ENCODE measurements at places on chromosomes 12 and 14.
A peak's percentile ranks its signal among the peaks of the same experiment; 100 is the strongest.

- DNase-seq, result no peak
These were observed 29.1 kb downstream of the RECQL start for GRCh38 chr12:21472197-21472823.

GRCh38 chr12:116074686-116075085, 202.8 kb downstream of the MED13L start:
- no peak for DNase-seq

GRCh38 chr14:98614741-98615140, 657.3 kb downstream of the BCL11B start:
- DNase-seq, result no peak

DNA sequence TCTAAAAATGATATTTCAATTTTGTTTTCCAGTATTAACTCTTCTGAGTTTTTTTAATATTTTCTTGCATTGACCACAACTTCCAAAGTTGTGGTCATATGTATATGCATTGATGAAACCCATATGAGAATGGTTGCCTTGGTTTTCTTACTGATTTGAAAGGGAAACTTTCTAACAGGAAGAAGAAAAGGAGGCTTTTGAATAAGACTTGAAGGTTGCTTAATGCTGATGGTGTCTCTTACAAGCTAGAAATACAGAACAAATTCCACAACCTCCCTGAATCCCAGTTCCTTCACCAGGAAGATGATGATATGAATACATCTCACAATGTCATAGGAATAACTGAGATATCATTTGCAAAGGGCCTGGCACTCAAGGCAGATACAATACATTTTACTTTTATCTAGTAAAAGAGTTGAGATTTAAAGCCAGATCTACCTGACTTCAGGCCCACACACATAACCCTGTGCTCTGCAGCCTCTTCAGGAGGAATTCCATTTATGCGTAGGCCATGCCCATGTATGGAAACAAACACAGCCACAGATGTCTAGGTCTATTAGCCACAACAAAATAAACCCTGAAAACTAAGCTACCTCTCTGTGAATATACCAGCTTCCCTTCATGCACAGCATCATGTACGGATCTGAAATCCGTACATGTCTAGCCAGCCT, 165.4 kb upstream of the PLEKHG7 start:
- DNase-seq, result no peak

GRCh38 chr12:130838284-130838950, 633 bp downstream of the STX2 start:
- DNase-seq, result peak; percentile 62

DNA sequence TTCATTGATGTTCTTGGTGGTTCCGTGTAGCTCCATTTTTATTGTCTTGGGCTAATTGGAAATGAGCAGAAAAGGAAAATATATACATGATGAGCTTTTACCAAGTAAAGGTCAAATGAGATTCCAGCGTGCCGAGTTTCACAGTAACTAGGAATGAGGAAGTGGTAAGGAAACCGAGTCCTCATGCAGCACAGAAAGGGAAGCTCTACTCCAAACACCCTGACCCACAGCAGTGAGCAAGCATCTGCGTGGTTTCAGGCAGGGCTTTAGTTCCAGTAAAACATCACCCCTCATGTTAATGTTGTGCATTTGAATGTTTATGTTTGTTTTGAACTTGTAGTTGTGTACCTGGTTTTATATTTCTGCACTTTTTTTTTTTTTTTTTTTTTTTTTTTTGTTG, 208.0 kb downstream of the SLC41A2 start:
- DNase-seq, result no peak

GRCh38 chr14:83909507-83909906, 1620.4 kb upstream of the FLRT2 start:
- DNase-seq, result no peak

DNA sequence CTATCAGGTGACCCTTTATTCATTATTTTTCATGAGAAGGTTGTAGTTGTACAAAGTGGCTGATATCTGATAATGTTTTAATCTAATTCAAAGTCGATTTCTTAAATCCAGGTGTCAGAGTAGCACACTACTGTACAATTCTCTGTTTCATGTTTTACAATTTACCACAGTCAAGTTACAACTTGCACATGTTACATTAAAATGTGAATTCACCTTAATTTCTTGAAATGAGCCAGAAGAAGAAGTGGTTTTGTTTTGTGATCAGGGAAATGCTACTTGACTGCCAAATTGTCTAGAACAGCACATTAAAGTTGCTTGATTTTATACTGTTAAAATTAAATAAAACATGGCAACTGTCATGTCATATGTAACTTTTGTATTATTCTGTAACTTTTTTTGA, 23.2 kb downstream of the LRRK2 start:
- no peak for DNase-seq

DNA sequence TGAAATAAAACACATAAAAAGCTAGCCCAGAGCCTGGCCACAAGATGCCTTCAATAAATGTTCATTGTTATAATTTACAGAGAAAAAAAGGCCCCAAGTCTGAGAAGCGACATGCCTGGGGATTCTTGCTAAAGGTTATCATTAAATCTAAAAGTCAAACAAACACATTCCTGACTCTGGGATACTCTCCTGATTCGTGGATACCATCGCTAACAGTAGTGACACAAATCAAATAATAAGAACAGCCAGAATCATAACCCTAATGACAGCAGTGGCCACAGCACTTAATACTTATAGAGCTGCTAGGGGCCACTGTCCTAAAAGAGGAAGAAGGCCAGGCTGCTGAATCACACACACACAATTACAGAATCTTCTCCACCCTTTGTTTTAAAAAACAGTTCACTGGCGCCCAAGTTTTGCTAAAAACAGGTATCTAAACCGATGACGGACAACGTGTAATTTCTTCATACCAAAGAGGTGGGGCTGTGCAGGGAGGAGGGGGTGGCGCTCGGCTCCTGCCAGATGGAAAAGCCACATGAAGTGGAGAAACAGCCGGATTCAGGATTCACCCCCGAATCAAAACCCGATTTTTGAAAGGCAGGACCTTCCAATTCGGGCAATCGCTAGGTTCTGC, 1.2 kb downstream of the CLIP1 start:
- DNase-seq, result peak; percentile 83

DNA sequence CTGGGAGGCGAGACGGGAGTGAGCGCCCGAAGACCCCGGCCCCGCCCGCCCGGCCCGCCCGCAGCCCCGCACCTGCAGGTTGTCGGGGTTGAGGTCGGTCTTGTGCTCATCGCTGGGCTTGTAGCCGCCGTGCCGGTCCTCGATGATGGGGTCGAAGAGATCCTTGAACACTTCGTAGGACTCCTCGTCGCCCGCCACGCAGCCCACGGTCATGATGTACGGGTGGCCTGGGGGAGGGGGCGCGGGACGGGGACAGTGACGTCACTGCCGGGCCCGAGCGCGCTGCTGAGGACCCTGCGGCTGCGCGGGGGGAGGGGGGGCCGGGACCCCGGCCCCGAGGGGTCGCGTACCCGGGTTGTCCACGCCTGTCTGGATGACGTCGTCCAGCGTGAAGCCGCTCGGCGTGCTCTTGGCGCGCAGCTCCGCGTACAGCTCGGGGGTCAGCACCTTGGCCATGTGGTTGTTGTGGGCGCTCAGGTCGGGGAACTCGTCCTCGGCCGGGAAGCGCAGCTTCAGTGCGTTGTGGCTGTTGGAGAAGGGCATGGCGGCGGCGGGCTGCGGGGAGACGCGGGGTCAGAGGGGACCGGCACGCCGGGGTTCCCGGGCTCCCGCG, 573 bp downstream of the CKB start:
- DNase-seq, result peak; percentile 88

DNA sequence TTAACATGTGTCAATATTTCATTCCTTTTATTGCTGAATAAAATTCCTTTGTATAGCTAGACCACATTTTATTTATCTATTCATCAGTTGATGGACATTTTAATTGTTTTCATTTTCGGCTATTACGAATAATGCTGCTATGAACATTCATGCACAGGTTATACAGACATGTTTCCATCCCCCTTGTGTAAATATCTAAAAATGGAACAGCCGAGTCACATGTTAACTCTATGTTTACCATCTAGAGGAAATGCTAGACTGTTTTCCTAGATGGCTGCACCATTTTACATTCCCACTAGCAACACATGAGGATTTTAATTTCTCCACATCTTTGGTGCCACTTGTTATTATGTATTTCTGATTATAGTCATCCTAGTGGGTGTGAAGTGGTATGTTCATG, 49.2 kb downstream of the HECTD4 start:
- DNase-seq, result no peak

- no peak for DNase-seq
These were observed 124.3 kb upstream of the SLC38A4 start for GRCh38 chr12:46950094-46950493.

DNA sequence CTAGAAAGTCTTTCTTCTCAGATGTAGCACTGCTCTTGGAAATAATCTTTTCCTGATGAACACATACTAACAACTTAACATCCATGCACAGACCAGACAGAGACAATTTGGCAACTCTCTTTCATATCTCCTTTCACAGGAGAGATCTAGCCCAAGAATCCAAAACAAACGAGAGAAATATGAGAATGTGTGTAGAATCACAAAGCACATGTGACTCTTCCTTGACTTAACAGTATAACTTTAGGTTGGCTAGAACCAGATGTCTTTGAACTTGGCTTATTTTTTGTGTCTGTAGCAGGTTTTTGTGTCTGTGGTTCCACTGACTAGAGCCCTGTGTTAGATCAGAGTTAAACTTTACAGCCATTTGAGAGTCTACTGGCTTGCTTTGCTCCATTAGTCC, 114.2 kb downstream of the STXBP6 start:
- DNase-seq, result no peak

DNA sequence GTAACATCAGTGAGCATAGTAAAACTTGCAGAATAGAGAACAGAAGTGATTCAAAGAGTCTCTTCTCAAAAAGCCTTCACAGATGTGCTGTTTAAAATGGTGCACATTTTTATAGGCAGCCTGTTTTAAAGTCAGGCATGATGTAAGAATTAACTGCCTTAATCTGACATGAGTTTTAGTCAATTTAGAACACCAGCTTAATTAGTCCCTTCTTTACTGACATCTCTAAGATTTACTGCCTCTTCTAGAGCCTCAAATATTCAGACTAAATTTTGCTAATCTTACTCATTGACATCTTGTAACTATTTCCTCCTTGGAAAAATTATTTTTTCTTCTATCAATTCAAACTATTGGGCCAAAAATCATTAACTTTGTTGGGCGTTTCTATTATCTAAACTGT, 782.5 kb downstream of the C12orf50 start:
- DNase-seq, result peak; percentile 2

GRCh38 chr12:11756022-11756421, 106.5 kb downstream of the ETV6 start:
- no peak for DNase-seq

DNA sequence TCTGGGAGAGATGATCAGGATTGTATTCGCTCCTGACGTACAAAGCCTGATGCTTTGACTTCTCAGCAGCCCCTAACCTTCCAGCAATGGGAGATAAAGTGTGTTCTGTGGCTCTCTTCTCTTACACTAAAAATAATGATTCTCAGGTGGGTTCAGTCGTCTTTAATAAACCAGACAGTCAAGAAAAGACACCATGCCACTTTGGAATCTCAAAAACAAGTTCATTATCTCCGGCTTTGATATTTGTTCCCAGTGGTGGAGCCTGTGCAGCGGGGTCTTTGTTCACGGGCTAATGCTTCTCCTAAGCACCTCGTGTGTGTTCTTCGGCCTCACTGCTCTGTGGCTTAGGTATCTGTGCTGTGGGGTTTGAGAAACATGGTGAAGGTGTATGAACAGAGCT, 1.6 kb downstream of the ACVR1B start:
- peak; percentile 69 for DNase-seq

GRCh38 chr14:105581551-105582341, 55.4 kb downstream of the TMEM121 start:
- peak; percentile 24 for DNase-seq

DNA sequence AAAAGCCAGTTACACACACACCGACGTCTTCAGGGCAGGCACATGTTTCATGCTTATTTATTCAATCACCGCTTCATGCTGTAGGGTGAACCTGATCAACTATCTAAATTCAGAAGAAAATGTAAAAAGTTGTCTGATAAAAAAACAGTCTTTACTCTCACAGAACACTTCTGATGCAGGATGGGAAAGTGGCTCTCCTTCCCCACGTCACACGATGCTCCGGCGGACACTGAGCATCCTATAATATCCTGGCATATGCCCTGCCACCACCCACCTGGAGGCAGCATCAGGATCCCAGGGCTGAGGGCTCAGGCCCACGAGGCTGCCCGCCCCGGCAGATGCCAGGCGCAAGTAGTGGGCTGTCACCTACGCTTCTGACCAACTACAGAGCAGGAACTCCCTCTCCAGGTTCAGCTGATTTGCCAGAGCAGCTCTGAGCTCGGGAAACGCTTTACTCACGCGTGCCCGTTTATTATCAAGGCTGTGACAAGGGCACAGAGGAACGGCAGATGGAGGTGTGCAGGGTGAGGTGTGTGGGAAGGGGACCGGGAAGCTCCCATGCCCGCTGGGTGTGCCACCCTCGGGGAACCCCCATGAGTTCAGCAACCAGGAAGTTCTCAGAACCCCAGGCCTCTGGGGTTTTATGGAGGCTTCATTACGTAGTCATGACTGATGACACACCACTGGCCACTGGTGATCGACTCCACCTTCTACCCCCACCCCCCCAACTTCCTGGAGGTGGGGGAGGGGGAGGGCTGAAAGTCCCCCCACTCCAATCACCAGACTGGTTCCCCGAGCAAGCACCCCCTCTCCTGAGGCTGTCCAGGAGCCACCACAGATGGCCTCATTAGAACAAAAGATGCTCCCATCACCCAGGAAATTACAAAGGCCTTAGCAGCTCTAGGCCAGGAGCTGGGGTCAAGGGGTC, 32.1 kb downstream of the SLC15A4 start:
- no peak for DNase-seq

GRCh38 chr14:70988452-70988851, 81.2 kb downstream of the PCNX1 start:
- DNase-seq, result no peak

DNA sequence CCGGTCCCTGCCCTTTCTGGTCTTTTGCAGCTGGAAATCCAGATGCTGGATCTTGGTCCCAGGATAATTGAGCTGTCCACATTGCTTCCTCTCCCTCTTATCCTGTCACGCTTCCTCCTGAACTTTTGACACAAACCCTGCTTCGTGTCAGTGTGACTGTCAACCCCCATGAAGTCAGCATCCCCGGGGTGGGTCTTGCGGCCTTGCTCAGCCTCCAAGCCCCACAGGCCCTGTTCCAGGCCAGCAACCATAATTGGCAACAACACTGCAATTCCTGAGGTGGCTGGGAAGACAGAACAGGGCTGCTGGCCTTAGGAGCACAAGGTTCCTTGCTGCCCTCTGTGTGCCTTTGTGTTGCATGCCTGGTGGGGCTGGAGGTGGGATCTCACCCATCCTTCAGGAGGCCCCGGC, 74.9 kb downstream of the NTF3 start:
- DNase-seq, result no peak

- DNase-seq, result no peak
These were observed 70.3 kb downstream of the TBX5 start for GRCh38 chr12:114335607-114336006.

- peak; percentile 23 for DNase-seq
These were observed 71.3 kb downstream of the DUSP6 start for GRCh38 chr12:89280833-89281538.

GRCh38 chr14:28398506-28398905, 368.1 kb upstream of the FOXG1 start:
- DNase-seq, result no peak

- DNase-seq, result no peak
These were observed 61.3 kb upstream of the GPR68 start for GRCh38 chr14:91305650-91306431.

- no peak for DNase-seq
These were observed 78.4 kb upstream of the DNM1L start for GRCh38 chr12:32600681-32601080.

Data from eye (tissue), 1 donor.